ENCODE measurements at places on chromosomes 6 and 20.
A peak's percentile ranks its signal among the peaks of the same experiment; 100 is the strongest.

DNA sequence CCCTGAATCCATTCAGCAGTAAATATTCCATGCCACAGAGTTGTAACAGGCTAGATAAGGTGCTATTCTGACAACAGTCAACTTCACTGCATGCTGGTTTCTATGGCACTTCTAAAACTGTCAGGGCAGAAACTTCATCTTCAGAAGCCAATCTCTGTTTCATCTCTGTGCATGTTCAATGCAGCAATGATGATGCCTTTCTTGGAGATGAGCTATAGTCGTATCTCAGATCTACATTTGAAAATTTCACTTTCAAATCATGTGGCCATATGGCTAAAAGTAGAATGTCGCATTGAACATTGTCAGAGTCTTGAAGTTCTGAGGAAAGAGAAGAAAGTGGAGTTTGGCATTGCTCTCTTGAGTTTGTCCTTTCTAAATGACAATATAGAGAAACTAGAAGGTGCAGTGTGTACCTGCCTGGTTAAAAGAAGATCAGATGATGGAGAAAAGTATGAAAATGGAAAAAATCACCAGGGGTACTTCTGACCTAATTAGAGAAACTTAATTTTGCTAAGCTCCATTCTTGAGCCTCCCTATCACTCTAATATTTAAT is 49.0 kb upstream of the VSTM2L start:
- DNase-seq, result no peak

DNA sequence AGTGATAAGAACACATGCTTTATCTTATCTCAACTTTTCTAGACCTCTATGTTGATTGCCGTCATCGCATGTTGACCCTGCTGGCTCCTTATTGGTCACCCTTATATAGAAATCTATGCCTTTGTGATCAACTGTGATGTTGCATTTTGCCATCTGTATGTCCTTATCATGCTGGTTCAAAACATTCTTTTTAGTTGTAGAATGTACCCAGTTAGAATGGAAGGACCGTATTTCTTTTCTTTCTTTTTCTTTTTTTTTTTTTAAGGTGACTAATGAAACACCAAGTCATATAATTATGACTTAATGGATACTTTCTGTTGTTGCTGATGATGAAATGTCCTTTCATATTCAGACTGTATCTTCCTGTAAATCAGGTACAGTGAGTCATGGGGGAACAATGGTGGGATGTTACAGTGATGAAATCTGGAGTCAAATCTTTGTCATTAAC is 145.9 kb upstream of the CITED2 start:
- DNase-seq, result no peak

- no peak for DNase-seq
Observed at GRCh38 chr6:118400098-118400497, 148.0 kb upstream of the PLN start.

GRCh38 chr20:35318502-35319157 is 26.4 kb upstream of the FAM83C start:
- DNase-seq, result no peak

DNA sequence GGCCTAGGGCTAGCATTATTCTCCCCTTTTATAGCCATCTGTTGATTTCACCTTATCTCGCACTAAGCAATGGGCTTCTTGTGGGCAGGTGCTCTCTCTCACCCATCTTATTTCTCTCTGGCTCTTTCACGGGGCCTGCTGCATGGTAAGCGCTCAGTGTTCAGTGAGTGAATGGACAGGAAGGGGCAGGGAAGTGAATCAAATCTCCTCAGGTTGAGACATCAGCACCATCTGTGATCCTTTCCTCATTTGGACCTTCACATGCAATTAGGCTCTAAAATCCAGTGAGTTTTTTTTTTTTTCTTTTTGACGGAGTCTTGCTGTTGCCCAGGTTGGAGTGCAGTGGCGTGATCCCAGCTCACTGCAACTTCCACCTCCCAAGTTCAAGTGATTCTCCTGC is 76.5 kb upstream of the EZR start:
- no peak for DNase-seq

GRCh38 chr20:23645575-23645974 is 7.8 kb upstream of the CST3 start:
- DNase-seq, result no peak

GRCh38 chr20:51987812-51988211 is 185.5 kb upstream of the SALL4 start:
- no peak for DNase-seq

DNA sequence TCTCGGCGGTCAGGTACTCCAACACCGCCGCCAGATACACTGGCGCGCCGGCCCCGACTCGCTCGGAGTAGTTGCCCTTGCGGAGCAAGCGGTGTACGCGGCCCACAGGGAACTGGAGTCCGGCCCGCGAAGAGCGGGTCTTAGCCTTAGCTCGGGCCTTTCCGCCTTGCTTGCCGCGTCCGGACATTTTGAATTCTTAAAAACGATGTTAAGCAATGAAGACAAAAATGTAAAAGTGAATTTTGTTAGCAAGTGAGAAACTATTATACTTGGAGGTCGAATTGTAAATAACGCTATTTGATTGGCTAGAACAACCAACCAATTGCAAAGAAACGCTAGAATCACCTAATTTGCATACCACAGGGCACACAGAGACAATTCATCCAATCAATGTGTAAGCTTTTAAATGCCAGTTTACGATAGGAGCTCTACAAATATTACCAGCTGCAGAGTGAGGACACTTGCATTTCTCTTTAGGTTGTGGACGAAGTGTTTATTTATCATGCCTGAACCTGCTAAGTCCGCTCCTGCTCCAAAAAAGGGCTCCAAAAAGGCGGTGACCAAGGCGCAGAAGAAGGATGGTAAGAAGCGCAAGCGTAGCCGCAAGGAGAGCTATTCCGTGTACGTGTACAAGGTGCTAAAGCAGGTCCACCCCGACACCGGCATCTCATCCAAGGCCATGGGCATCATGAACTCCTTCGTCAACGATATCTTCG is 112.0 kb downstream of the HFE start:
- peak; percentile 93 for DNase-seq

- DNase-seq, result no peak
Observed at GRCh38 chr6:52985228-52985627, 9.9 kb downstream of the GSTA4 start.

- no peak for DNase-seq
Observed at GRCh38 chr6:108521616-108522107, 39.1 kb upstream of the FOXO3 start.

DNA sequence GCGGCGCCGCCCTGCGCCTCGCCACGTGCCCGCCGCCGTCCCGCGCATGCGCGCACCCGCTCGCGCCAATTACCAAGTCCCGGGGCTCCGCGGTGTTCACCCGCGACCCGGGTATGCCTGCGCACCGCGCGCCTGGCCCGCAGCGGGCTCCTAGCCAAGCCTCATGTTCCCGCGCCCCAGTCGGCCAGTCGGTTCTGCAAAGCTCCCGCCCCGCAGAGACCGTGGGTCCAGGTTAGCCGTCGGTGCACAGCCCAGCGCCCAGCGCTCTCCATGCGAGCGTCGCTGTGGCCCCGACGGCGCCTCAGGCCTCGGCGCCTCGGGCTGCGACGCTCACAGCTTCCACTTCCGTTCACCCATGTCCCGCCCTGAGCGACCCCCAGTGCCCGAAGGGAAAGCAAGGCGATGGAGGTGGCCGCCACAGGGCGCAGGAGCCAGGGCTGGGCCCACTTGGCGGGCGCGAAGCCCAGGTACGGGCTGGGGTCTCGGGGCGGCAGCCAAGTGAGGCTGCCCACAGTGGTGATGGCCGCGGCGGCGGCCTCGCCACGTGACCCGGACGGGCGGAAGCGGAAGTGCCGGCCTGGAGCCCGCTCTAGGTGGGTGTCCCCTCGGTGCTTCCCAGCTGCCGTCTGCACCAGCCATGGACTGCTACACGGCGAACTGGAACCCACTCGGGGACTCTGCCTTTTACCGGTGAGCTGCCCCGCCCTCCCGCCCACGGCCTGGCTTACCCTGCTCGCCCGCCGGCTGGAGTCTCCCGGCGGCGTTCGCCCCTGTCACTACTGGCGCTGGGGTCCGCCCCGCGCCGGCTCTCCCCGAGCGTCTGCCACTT is at the start of the genes PCED1A and VPS16:
PCED1A (minus strand) TSS at position 518 of the 829 bp plus-strand sequence. CDS start 743 bp downstream, outside the sequence.
VPS16 (plus strand) TSS at position 608 of the 829 bp plus-strand sequence; CDS start at position 638, 30 bp downstream.
- no peak for DNase-seq

DNA sequence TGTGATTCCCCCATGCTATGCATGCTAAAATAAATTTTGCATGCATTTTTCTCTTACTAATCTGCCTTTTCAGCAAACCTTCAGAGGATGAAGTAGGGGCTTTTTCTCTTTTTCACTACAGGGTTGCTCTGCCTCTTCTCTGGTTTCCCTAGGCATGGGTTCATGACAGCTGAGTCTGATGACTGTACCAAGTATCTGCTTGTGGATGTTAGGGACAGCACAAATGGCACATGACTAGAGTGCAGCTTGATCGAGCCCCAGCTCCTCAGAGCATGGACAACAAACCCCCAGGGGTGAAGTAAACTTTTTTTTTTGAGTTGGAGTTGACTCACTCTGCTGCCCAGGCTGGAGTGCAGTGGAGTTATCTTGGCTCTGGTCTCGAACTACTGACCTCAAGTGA is 57.1 kb upstream of the GCM1 start:
- DNase-seq, result no peak

- DNase-seq, result no peak
Observed at GRCh38 chr20:60302875-60303274, 344.7 kb downstream of the CDH26 start.

DNA sequence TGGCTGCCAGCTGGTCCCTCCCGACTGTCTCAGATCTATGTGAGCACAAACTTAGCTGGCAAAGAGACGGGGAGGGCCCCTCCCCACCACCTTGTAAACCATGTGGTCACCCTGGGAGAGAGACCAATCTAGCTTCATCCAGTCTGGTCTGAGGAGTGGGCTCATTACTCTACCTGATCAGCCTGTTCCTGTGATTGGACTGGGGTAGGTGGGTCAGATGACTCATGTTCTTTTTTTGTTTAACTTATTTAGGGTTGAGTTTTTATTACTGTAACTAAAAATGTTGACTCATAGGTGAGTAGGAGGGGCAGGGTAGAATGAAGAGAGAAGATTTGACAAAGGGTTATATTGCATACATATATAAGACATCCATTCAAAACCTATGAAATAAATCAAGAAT is 4.7 kb downstream of the GSTA4 start:
- no peak for DNase-seq

GRCh38 chr6:5679691-5680090 is 327.0 kb downstream of the NRN1 start:
- no peak for DNase-seq

- no peak for DNase-seq
Observed at GRCh38 chr6:1527073-1527457, 82.7 kb upstream of the FOXC1 start.

DNA sequence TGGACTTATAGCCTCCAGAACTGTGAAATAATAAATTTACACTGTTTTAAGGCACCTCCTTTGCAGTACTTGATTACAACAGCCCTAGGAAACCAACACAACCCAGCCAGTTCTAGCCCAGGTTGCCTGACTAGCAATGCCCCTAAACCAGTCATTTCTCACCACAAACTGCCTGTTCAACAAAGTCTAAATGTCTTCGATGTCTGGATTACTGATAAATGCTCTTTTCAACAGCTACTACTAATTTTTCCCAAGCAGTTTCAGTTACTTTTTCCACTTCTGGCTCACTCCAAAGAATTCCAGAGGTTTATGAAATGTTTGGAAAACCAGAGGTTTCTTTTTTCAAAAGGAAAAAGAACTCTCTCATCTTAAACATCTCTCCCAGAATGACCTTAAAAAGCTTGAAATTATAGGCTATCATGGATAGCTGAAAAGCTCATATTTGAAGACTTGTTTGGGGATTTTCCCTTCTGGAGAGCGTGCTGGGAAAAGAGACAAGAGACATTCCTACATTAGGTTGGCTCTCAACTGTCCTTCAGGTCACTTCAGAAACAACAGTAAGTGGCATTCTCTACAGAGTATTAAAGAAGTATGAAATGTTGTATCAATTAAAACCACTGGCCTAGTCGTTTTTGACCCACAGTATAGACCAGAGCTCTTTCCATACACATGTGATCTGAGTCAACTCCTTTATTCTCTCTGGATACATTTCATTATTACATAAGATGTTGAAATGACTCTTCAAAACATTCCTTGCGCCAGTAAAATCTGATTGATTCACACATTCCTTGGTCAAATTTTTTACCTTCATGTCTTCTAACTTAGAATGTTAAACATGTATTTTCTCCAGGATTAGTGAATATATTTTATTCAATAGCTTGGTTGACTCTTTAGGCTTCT is 265.9 kb downstream of the COL12A1 start:
- DNase-seq, result no peak

DNA sequence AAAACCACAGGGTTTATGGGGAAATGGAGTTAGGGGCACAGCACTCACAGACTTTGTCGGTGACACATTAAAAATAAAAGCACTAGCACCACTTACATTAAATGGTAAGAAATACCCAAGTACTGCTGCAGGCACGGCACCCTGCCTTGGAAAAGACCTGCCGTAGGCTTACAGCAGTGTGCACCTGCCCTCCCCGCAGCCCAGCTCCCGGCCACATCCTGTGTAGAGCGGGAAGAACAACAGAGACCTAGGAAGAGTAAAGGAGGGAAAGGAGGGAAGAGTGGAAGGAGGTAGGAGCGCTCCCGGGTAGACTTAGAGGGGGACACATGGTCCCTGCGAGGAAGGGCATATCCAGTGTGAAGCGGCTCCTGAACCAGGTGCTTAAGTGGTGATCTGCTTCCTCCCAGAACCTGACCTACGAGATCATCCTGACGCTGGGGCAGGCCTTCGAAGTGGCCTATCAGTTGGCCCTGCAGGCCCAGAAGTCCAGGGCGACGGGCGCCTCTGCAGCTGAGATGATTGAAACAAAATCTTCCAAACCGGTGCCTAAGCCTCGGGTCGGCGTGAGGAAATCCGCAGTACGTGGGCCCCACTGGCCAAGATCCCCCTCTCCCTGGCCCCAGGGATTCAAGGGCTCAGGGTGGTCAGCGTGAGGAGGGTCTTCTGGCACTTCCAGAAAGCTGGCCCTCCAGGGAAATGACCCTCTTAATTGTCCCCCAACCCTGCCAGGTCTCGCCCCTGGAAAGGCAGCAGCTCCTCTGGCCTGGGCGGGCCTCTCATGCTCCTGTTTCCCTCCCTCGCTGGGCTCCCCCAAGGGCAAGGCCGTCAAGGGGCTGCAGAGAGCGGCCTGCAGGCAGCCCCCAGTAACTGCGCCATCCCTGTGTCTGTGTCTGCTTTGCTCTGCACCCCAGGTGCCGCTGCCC is 55.5 kb downstream of the TCP11 start:
- no peak for DNase-seq

GRCh38 chr6:88599571-88599970 is 363.8 kb downstream of the RNGTT start:
- no peak for DNase-seq

GRCh38 chr6:26520237-26520849 is 17.8 kb upstream of the HMGN4 start:
- DNase-seq, result no peak

GRCh38 chr20:11118802-11119380 is 445.1 kb upstream of the JAG1 start:
- DNase-seq, result no peak

DNA sequence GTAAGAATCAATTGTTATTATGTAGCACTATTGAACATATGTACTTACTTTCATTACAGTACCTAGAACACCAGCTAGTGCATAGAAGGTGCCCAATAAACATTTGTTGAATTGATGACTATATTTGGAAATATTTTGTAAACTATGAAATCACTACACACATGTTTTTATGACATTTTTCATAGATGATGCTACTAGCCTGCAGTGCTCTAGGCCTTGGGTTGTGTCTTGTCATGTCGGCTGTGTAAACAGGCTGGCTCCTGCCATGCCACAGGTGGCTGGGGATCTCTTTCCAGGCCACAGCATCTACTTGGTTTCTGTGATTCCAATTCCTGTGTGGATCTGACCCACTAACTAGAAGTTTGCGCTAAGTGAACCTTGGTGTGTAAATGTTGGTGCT is 43.3 kb upstream of the EDN1 start:
- DNase-seq, result no peak

- no peak for DNase-seq
Observed at GRCh38 chr20:20414640-20415220, 46.8 kb downstream of the INSM1 start.

- no peak for DNase-seq
Observed at GRCh38 chr6:90428514-90428913, 131.9 kb upstream of the BACH2 start.
